Gastrocnemius medialis (tissue), 4 donors: ENCODE measurements at places on chromosomes 5 and 9.

DNA sequence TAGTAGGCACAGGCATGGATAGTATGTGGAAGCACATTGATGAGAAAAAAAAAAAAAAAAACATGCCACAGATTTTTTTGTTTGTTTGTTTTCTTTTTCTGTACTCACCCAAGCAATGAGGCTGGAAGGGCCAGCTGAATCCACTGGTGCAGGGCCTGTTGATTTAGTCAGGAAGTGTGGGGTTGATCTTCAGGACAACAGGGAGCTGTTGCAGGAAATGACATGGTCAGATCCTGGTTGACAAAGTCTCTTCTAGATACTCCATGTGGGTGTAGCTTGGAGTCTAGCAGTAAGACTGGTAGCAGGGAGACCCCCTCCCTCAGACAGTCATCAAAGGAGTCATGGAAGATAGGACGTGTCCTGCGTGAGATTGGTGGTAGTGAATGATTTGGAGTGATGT, 191.8 kb downstream of the PAPPA start:
- no peak for DNase-seq

- no peak for DNase-seq
Measured at GRCh38 chr5:157911568-157911967, 52.6 kb upstream of the CLINT1 start.

- DNase-seq: no peak
Measured at GRCh38 chr5:35203403-35203802, 26.9 kb downstream of the PRLR start.

DNA sequence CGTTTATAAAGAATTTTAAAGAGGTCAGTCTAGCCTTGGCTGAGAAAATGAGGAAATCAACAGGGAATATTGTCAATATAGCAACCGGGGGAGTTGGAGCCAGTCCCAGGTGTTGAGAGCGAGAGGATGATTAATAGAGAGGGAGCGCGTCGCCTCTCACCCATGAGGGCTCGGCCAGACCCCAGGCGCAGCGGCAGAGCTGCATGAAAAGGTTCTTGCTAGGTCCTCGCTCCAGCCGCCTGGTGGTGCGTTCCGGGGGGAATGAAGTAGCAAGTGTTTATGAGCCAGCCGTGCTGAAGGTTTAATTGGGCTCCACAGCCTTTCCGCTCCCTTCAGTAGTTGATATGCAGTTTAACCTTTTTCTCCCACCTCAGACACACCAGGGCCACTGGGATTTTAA, 167.3 kb upstream of the IRX1 start:
- DNase-seq: no peak

- DNase-seq: no peak
Measured at GRCh38 chr5:38197118-38197517, 61.2 kb upstream of the EGFLAM start.

DNA sequence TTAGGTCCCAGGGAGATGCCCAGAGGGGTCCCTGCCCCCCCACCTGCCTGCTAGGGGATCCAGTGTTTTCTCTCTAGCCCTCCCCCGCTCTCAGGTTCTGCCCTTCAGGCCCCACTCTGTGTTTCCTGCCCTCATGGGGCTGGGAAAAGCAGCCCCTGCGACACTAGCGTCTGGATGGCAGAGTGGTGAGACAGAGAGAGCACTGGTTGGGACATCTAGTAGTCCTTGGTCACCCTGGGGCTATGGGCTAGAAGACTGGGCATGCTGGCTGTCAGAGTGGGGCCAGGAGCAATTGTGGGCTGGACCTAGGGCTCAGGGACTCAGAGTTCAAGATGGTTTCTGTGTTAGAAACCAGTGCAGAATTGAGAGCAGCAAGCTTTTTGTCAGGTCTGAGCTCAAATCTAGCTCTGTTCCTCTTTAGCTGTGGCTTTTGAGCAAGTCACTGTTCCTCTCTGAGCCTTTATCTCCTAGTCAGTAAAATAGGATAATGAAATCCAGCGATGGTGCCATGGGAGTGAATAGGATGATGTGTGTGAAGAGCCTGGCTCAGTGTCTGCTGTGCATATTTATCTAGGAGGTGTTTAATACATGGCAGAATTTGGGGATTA, 39.0 kb downstream of the RGS3 start:
- no peak for DNase-seq

GRCh38 chr5:140301136-140301535, 1.8 kb downstream of the PFDN1 start:
- no peak for DNase-seq

GRCh38 chr5:118295045-118295444, 693.3 kb downstream of the DTWD2 start:
- DNase-seq: no peak

GRCh38 chr9:76215066-76215465, 179.2 kb downstream of the RFK start:
- no peak for DNase-seq

DNA sequence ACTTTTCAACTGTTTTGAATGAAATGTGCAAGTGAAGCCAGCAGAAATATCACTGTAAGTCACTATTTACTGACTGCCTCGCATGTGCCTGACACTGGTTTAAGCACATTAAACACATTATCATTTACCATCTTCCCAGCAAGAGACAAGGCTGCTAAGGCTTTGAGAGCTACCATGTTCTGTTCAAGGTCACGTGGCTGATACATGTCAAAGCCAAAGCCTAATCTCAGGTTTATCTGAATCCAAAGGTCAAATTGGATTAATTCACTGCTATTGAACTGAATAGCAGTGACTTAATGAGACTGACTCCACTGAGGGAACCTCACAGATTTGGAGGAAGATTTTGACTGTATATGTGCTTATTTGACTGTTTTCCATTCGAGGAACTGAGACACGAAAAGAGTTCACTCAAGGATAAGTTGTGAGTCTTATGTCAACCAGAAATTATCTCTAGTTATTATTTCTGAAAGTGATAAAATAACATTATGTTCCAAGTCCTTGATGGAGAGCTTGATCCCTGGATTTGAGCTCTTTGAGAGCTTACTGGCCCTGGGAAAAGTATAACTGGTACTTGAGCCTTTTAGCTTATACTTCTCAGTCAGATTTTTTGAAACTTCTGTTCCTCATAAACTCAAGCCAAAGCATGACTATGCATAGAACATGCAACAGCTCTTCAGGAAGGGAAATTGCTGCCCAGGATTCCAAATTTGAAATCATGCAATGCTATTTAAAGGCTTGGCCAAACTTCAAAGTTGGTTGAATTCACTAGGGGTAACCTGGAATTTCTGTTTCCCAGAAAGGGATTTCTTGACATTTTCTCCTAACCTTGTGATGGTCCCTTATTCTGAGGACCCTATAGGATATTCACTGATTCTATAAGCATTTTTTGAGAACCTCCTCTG, 23.4 kb upstream of the ARHGAP26 start:
- no peak for DNase-seq

DNA sequence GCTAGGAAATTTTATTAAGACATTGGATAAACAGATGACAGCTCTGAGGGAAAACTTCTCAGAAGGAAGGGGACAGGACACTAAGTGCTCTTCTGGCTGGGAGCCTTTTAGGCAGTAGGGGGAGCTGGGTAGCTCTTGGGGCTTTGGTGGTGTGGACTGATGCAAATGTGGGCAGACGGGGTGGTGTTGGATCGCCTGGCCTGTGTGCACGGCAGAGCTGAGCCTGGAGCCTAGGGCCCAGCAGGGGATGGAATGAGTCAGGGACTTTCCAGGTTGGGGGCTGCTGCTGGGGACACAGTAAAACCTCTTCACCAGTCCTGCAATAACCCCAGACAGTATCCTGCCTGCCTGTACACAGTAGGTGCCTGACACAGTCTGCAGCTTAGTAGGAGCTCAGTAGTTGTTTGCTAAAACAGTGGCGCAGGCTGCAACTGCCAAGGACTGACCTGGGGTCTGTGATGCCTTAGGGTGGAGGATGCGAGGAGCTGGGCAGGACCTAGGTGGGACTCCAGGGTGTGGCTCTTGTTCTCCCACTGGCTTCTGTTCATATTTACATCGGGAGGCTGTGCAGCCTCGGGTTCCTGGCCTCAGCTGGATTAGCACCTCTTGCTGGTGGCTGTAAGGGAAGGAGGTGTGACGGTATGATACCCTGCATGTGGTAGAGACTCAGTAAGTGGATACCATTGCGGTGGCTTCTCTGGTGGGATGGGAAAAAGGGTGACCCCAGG, 83.8 kb downstream of the DAB2IP start:
- DNase-seq: no peak

DNA sequence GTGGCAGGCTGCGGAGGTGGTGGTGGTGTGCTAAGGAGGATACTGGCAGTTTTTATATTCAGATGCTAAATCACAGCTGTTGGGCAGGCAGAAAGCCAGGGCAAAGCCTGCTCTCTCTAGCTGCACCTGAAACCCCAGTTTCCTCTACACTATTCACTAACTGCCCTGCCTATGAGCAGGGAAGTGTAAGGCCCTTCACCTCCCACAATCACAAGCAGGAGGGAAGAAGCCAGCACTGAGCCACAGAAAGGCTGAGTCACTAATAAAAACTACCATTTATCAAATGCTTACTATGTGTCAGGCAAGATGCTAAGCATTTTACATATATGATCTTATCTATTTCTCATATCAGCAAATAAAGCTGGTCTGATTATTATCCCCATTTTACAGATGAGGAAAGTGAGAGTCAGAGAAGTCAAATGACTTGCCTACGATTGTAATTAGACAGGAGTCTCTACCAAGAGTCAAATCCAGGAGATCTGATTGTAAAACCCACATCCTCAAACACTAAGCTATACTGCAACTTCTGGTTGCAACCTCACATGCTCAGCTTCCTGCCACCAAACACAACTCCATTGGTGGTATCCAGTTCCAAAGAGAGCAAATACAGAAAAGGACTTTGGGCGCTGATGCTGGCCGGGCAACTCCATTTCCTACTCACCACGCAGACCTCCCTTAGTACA, 17.7 kb upstream of the IL6ST start:
- no peak for DNase-seq

DNA sequence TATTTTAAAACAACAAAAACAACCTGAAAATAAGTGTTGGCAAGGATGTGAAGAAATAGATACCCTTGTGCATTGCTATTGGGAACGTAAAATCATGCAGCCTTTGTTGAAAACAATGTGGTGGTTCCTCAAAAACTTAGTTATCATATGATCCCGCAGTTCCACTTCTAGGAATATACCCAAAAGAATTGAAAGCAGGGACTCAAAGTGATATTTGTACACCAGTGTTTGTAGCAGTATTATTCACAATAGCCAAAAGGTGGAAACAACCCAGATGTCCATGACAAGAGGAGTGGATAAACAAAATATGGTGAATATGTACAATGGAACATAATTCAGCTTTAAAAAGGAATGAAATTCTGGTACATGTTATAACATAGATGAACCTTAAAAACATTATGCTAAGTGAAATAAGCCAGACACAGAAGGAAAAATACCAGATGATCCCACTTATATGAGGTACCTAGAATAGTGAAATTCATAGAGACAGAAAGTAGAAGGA, 29.0 kb downstream of the IRF1 start:
- no peak for DNase-seq

- DNase-seq: no peak
Measured at GRCh38 chr5:40041452-40041851, 616.7 kb upstream of the DAB2 start.

- no peak for DNase-seq
Measured at GRCh38 chr5:79112703-79113058, 1.1 kb downstream of the BHMT start.

- DNase-seq: no peak
Measured at GRCh38 chr5:181203777-181204112, 1.3 kb downstream of the TRIM7 start.

DNA sequence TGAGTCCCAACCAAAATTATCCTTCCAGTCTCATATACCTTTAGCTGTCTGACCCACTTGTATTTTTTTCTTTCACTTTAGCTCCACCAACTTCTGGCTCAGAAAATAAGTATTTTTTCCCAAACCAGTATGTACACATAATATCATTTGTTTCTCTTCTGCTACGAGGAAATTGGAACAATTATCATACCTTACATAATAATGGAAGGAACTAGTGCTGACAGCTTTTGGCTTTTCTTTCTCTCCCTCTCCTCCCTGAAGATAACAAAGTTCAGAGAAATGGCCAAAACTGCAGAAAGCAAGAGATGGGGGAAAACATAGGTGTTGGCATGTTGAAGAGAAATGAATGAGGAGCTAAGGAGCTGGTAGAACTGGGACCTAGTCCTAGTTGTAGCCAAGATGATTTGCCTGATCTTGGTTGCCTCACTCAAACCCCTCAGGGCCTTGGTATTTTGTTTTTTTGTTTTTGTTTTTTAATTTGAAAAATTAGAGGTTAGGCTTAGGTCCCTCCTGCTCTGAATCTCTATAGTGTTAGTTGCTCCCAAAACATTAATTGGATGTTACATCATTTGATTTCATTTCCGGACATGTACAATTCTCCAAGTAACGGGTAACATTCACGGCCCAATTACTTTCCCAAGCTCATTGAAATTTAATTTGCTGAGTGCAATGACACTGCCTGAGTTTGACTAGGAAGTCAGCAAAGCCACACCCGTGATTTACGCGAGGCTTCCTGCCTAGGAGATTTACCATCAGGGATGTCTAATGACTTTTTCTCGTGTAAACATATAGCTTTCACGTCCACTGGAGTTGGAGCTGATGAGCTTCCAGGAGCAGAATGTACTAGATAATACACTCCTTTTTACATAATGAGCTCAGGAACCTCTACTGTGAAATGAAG, 291.6 kb downstream of the TLE1 start:
- DNase-seq: no peak

- no peak for DNase-seq
Measured at GRCh38 chr9:129987941-129988340, 55.0 kb downstream of the FNBP1 start.

DNA sequence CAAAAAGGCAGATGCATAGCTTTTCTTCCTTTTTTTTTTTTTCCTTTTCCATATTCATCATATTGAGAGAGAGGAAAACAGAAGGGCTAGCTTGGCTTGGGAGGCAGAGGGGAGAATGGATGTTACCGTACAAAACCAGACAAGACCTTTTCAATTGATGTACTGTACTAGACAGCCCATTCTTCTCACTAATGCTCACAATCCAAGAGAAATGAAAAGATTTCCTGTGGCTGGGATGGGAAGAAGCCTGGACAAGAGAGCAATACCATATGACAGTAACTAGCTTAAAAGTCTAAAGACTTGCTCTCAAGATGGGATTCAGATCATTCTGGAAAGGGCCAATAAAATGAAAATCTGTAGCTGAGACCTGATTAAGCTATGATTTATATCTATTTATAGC, 3.4 kb downstream of the CEMIP2 start:
- no peak for DNase-seq

DNA sequence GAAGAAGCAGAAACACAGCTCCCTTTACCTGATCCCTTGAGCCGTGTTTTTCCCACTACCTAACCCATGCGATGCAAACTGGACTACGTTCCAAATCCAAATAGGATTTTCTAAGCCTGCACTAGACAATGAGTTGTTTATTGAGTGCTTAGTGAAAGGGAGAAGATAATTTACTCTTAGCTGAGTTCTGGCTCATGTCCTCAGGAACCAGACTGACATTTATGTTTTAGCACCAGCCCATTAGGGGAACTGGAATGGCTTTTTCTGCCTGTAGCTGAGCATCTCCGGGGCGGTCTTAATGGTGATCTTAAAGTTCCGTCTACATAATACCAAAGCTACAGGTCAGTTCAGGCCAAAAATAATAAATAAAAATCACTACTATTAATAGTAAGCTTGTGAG, 81.5 kb downstream of the SH3TC2 start:
- DNase-seq: no peak

- no peak for DNase-seq
Measured at GRCh38 chr9:99778836-99779235, 42.8 kb upstream of the NR4A3 start.
